ENCODE measurements at places on chromosomes 16 and 17.

GRCh38 chr16:89949756-89950155 is 1.2 kb downstream of the DEF8 start:
- no peak for DNase-seq

DNA sequence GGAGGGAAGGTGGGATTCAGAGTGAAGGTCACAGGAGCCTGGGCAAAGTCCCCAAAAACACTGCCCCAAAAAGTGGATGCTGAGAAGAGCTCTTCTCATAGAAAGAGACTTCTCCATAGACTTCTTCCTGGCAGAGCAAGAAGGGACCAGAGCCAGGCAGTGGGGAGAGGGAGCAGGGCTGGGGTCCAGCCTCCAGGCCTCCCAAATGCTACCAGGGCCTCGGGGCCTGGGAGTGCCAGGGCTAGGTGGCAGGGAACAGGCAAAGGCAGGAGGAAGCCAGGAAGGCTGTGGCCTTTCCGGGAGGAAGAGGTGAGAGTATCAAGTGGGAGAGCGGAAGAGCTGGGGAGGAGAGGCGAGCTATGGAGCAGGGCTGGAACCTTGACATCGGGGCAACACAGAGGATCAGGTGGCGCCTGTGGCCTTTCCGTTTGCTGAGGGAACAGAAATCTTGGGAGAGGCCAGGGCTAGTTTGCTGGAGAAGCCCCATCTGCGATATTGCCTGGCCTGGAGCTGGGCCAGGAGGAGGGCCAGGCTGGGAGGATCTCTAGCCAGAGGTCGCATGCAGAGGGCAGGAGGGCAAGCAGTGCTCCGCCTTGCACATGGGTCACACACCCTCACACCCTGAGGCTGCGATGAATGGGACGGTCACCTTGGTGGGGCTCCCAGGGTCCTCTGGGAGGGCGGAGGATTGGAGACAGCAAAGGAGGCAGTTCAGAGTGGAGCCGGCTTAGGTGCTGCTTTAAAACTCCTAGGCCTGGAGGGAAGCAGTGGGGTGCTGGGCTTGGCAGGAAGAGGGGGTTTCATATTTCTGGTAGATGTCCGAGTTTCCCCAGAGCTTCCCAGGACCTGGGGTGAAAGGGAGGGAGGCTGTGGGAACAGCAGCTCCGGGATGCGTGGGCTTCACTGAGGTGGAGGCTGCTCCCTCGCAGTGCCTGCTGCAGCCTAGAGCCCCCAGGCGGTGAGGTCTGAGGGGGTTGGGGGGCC is 3.4 kb downstream of the SLC16A5 start:
- peak; percentile 75 for DNase-seq

DNA sequence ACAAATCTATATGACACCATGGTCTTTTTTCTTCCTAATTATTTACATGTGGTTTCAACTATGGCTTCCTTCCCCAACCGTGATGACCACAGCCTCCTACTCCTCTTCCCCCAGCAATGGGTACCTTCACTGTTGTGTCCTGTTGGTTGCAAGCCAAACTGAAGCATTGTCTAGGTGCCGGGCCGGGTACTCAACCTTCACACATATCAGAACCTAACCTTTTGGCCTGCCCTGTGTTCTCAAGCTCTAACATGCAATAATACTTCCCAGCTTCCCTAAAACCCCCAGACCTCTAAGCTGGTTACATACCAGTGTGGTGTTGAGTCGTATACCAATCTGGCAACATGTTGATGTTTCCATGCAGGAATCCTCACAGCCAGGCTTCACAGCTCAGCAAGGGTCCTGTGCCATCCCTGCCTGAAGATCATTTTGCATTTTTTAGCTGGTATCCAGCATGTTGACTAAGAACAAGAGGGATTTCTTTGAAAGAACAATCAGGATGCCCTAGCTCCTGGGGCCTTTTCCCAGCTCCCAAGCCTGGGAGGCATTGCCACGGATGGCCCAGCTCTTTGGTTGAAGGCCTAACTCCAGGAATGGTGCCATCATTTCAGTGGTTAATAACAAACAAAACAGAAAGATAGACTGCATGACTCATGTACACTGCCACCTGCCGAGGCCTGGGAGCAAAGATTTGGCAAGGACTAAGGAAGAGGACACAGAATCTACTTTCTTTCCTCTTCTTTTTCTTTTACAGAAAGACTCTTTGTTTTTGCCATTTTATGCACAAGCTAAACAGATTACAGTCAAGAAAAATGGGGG is 373.7 kb upstream of the SALL1 start:
- no peak for DNase-seq

- DNase-seq = peak; percentile 35
These were observed 35.8 kb upstream of the SNN start for GRCh38 chr16:11632455-11632939.

DNA sequence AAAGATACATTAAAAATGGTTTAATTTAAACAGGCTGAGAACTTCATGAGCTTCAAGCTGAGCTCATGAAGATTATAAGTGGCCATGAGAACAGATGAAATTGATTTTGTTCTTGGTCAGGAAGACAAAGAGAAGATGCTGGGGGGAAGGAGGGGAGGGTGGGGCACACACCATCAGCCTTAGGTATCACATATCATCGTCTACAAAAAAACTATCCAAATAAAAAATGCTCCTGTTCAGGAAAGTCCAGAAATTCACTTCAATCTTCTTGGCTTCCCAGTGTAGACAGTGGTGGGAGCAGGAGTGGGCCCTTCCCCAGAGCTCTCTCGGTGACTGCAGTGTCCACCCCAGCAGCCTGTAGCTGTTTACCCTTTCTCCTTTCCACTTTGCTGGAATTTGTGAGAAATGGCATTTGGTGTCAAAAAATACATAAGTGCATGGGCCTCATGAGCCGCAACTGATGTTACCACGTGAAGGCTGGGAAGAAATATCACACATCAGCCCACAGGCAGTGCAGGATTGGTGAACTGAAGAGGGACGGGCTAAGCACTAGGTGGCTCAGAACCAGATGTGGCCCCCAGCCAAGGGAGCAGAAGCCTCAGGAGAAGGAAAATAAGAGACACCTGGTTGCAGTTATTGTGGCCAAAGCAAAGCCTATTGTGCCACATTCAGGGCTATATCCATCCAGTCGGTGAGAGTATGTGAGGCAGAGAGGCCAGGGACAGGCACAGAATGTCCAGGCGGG is 6.1 kb downstream of the KRT37 start:
- DNase-seq = no peak

DNA sequence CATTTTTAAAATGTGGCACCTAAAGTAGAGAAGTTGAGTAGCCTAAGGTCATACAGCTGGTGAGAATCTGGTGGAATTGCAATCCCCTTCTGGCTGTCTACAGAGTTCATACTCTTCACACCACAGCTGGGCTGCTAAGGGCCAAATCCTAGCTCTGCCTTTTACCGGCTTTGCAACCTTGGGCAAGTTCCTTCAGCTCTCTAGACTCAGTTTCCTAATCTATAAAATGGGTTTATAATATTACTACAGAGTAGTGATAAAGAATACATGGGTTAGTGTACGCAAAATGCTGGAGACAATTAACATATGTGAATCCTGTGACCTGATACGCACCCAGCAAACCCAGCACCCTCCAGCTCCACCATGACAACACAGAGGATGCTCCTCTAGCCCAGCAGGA is 298.2 kb upstream of the MAF start:
- no peak for DNase-seq

GRCh38 chr17:72631568-72631948 is 460.9 kb downstream of the SLC39A11 start:
- DNase-seq = no peak

DNA sequence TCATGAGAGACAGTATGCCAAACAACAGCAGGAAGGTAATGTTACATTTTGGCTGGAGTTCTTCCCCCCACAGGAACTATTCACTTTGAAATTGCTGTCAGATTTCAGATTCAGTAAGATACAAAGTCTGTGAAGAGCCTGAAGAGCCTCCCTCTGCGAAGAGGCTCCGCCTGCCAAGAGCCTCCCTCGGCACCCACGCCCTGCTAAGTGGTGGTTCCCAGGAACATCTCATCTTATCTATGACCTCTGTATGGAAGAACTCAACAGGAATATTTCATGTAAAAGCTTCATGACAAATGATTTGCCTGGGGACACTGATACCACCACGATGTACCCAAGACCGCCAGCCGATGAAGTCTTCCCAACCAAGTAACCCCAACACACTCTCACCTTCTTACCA is 3.2 kb downstream of the ZC3H7A start:
- DNase-seq = no peak

DNA sequence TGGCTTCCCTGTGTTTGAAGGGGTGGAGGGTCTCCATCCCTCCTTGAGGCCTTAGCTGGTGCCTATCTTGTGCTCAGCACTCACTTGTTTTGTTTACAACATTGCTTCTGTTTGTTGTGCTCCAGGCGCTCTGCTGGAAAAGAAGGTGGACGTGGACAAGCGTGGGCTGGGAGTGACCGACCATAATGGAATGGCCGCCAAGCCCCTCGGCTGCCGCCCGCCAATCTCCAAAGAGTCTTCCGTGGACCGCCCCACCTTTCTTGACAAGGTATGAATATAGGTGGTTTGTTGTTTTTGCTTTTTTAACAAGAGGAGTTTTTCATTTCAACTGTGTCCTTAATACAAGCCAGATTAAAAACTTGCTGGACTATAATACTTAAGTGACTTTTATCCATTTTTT is 53.5 kb downstream of the TMC6 start:
- no peak for DNase-seq

DNA sequence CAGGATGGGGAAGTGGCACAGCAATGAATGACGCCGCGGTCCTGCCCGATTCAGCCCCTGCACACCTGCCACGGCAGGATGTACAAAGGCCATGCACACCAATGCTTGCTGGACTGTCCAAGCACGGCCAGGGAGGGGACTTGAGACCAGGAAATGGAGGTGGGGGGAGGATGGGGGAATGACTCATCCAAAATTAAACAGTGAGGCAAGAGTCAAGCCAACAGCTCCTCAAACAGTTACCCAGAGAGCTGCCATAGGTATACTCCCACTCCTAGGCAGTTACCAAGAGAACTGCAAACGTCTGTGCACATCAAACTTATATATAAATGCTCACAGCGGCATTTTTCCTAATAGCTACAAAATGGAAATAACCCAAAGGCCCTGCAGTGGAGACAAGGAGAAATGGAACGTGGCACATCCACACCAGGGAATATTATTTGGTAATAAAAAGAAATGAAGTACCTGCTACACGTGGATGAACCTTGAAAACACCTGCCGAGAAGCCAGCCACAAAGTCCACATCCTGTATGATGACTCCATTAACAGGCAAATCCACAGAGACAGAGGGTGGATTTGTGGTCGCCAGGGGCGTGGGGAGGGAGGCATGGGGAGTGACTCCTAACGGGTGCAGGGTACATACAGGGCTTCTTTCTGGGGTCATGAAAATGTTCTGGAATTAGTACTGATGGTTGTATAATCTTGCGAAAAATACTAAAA is 54.1 kb downstream of the VAC14 start:
- DNase-seq = peak; percentile 82

GRCh38 chr17:79836510-79836971 is 2.7 kb downstream of the CBX4 start:
- DNase-seq = peak; percentile 45

GRCh38 chr16:73426433-73427160 is 378.7 kb upstream of the ZFHX3 start:
- DNase-seq = no peak

DNA sequence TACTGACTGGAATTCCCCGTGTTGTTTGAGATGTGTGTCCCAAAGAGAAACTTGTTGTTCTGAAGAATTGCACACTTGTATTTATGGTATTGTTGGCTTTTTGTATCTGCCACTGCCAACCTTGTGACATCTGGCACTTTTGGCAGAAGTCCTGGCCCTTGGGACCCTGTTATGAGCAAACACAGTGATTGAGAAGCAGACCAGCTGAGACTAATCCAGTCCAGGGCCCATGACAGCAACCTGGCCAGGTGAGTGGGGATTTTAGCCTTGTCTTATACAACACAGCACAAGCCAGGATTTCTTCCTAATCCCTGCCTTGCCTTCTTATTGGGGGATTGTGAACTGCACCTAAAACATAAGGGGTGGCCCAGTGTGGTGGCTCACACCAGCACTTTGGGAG is 80.0 kb downstream of the NTN1 start:
- no peak for DNase-seq

GRCh38 chr16:84599521-84600202 is 18.2 kb downstream of the COTL1 start:
- peak; percentile 50 for DNase-seq

DNA sequence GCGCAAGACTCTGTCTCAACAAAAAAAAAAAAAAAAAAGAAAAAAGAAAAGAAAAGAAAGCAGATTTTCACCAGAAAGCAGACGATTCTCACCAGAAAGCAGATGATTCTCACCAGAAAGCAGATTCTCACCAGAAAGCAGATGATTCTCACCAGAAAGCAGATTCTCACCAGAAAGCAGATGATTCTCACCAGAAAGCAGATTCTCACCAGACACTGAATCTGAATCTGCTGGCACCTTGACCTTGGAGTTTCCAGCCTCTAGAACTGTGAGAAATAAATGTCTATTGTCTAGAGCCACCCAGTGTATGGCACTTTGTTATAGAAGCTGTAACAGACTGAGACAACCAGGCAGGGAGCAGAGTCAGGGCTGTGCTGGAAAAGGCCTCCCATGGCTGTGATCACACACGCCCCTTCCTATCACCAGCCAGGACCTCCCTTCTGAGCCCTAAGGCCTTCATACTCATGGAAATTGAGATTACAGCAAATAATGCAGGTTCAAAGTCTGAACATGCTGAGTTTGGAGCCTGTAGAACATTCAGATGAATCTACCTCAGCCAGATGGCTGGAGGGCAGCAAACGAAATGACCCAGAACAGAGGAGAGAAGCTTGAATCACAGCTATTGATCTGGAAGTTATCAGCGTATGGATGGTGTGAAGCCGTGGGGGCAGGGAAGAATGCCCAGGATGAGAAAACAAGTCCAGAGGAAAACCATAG is 309.3 kb downstream of the SLC39A11 start:
- no peak for DNase-seq

- DNase-seq = no peak
These were observed 88.2 kb downstream of the XYLT1 start for GRCh38 chr16:17382514-17382913.

GRCh38 chr17:47660064-47660492 is 10.4 kb downstream of the KPNB1 start:
- no peak for DNase-seq

- DNase-seq = no peak
These were observed 46.2 kb upstream of the RBFOX3 start for GRCh38 chr17:79657036-79657435.

DNA sequence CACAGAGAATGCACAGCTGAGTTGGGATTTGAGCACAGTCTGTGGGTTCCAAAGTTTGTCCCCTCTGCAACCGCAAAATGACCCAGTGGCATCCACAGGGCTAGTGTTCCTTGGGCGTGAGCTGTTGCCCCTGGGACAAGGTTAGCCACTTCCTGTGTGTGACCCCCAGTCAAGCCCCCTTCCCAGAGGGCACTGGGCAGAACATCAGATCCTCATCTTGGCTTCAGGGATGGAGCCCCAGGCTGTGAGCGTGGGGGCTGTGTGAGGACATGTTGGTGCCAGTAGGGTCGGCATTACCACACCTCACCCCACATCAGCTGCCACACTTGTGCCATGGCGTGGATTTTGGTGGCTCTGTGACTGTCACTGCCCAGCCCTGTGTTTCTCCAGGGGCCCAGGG is 55.3 kb downstream of the USP22 start:
- DNase-seq = no peak

GRCh38 chr16:79535130-79535529 is 65.4 kb downstream of the MAF start:
- no peak for DNase-seq

All from transverse colon (tissue), 4 donors.